ENCODE measurements at places on chromosomes 5 and 9.

DNA sequence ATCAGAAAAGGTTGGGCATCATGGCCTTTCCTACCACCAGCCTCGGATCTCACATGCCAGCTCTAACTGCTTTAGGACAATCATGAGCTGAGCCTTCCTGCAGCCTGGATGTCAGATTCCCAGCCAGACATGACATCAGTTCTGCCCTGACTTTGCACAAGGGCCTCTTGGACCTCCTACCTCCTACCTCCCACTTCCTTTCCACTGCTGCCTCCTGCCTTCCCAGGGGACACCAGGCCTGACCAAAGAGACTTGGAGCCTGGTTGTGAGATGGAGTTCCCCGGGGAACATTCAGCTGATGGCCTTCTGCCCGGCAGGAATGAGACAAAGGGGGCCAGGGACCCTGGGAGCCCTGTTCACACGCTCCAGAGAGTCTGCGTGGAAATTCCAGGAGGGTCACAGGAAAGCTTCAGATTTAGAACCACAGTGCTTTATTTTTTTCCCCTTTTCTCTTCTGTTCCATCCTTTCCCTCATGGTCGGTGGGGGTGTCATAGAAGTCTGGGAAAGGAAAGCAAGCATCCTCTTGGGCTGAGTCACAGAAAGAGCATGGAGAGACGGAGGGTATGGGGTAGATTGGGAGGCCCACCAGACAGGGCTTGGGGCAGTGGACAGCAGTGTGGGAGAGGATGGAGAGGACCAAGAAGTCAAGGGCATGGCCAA, 35.4 kb upstream of the IL17B start:
- no peak for DNase-seq

DNA sequence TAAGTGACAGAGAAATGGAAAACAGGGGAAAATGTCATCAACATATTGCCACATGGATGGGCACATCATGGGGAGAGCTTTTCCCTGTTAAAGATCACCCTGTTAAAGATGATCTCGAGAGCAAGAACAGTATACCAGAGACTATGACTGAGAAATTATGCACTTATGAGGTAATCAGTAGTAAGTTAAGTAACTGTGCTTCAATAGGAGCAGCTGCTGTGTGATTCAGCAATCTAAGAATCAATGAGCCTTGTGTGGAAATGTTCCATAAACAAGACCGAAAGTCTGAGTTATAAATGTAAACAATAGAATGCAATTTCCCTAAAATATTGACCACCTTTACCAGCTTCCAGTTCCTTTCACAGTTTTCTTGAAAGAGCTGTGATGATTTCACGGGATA, 582.3 kb downstream of the CAAP1 start:
- DNase-seq = no peak

DNA sequence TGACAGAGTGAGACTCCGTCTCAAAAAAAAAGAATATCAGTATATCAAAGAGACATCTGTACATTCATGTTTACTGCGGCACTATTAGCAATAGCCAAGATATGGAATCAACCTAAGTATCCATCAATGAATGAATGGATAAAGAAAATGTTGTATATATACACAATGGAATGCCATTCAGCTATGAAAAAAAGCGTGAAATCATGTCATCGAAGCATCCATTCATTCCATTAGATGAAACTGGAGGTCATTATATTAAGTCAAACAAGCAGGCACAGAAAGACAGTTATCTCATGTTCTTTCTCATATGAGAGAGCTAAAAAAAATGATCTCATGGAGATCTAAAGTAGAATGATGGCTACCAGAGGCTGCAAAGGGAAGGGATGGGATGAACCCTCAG, 180.9 kb upstream of the TLX3 start:
- no peak for DNase-seq

DNA sequence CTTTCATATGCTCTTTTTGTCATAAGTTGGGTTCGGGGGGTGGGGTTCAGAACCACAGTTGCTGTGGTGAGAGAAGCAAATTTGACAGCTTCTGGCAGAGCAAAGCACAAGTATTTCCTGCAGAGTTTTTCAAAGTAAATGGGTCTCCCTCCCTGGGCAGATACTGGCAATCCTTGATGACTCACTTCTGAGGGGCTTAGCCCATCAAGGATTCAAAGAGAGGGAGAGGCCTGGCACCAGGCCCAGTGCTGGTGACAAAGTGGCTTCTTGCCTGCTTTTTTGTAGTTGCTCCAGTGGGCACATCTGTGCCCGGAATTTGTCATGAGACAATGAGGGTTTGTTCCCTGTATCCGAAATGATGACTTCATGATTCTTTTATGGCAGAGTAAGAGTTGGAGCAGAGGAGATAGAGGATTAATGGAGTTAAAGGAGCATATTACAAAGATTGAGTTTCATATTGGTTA, 46.6 kb upstream of the TNC start:
- no peak for DNase-seq

GRCh38 chr9:27436234-27436633, 87.9 kb upstream of the IFNK start:
- DNase-seq = no peak

DNA sequence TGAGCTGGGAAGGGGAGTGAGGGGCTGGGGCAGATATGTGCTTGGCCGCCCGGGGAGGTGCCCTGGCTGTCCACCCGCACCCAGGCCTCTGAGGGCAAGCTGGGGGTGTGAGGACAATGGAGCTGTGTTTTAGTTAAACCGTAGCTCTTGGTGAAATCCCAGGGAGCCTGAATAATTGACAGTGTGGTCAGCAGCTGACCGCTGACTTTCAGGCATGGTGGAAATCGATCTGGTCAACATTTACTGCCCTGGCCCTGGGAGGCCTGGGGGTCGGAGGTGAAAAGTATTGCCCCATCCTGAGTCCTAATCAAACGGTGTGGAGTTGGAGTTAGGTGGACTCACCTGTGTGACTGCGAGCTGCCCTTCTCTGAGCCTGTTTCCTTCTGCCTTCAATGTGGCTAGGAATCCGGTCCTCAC, 31.2 kb upstream of the CRB2 start:
- no peak for DNase-seq

DNA sequence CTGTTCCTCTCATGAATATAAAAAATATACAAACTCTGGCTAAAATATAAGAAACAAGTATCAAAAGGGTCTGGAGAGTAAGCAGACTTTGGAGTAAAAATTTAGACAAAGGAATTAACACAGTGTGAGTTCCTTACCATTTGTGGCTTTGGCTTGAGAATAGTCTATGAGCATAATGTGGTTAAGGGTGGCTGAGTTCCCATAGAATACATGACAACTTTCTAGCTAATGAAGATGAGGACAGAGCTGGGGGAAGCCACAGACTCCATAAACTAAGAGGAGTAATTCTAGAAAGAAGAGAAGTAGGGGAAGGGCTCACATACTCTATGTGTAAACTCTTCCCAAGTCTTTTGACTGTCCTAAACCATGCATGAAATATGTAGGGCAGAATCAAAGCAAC, 79.4 kb downstream of the CAAP1 start:
- no peak for DNase-seq

- DNase-seq = no peak
These were observed 46.8 kb upstream of the IER5L start for GRCh38 chr9:129224618-129225489.

DNA sequence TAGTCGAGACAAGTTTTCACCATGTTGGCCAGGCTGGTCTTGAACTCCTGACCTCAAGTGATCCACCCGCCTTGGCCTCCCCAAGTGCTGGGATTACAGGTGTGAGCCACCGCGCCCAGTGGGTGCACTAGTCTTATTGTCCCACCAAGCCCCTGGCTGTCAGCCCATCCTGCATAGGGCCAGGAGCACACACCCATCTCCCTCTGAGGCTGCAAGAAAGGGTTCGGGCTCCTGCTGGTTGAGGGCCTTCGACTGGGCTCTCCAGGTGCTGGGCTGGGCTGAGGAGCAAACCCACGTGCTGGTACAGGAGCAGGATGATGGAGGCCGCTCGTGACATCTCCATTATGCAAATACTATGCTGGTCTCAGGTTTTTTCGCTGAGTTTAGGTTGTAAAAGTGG, 25.1 kb upstream of the RNF130 start:
- no peak for DNase-seq

DNA sequence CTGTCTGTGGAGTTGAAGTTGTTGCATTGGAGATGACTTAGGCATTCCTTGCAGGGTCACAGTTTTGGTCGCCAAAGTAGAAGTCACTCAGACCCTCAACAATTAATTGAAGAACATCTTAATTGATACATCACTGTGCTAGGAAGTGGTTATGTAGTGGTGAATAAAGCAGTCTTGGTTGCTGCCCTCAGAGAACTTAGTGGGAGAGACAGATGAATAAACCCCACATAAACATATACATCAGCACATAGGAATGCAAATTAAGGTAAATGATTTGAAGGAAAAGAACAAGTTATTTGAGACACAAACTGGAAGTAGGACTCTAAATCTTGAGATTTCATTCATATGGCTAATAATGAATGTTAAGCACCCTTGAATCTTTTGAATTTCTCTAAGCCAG, 25.7 kb downstream of the FAM174A start:
- DNase-seq = no peak

DNA sequence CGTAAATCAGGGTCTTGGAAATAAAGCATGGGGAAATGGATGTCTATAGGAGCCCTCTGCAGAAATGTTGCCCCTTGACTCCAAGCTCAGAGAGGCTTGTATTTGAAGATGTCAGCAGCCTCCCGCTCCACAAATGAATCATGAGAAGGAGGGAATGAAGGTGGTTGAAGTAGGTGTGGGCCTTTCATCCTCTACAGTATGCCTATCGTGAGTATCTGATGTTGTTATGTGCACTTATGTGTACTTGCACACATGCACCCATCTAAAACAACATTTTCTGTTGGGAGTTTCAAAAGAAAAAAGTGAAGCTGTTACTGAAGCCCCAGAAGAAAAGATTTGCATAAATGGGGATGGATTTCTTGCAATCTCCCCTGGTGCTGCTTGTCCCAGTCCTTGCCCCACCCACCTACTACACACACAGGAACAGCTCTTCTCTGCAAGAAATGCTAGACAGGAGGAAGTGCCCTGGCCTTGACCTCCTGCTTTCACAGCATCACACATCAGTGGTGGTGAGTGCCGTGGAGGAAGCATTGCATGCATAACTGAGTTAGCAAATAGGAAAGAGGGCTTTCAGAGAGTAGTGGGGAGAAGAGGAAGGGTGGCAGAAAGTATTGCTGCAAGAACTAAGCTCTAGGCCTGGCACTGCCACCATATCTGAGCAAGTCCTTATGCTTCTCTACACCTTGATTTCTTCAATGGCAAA, 156.1 kb downstream of the SNX18 start:
- DNase-seq = no peak

DNA sequence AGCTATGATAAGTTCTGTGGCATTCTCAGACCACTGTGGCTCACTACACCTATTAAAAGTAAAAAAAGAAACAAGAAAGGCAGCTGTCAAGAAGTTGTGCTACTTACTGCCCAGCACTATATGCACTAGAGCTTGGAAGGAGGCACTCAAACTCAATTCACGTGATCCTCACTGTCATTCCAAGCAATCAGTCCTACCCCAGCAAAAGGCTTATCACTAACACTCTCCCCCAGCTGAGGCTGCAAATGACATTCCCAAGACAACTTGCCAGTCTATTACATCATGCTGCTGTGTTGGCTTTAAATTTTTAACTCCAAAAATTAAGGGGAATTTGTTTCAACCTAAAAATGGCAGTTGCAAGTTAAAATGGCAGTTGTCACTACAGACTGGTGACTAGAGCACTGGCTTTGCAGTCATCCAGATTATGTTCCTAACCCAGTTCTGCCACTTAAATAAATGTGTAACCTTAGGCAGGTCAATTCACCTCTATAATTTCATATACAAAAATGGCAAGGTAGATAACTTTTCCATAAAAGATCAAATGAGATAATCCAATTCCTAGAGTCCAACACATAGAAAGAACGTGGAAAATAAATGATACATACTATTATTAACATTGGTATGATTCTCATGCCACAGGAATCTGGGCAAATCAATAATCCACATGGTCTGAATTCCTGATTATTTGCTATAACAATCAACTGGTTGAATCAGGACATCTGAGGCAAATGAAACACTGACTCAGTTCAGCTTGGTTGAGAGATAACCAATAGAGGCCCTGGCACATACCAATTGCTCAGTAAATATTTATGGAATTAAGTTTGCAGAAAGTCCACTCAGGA, 52.4 kb downstream of the FBXW11 start:
- no peak for DNase-seq

- DNase-seq = no peak
These were observed 36.7 kb upstream of the IZUMO3 start for GRCh38 chr9:24582146-24583126.

- no peak for DNase-seq
These were observed 41.7 kb downstream of the KCNV2 start for GRCh38 chr9:2758898-2759510.

GRCh38 chr9:131278702-131279111, 2.4 kb upstream of the FAM78A start:
- DNase-seq = no peak

GRCh38 chr9:20043035-20043434, 254.2 kb upstream of the SLC24A2 start:
- no peak for DNase-seq

GRCh38 chr9:106084702-106085101, 390.4 kb downstream of the TMEM38B start:
- no peak for DNase-seq

DNA sequence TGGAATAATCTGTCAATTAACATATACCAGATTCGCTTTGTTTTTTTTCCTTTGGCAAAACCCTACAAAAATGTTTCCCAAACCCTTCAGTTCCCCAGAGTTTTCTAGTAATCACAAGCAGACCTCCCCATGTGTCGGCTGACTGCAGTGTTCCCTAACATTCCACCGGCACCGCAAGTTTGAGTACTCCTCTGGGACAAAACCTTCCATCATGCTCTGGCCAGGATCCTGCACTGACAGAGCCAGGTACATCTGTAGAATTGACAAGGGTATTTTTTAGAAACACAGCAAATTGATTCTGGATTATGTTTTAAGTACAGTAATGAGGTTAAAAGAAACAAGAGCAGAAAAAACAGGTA, 174.7 kb downstream of the GAS1 start:
- DNase-seq = no peak

DNA sequence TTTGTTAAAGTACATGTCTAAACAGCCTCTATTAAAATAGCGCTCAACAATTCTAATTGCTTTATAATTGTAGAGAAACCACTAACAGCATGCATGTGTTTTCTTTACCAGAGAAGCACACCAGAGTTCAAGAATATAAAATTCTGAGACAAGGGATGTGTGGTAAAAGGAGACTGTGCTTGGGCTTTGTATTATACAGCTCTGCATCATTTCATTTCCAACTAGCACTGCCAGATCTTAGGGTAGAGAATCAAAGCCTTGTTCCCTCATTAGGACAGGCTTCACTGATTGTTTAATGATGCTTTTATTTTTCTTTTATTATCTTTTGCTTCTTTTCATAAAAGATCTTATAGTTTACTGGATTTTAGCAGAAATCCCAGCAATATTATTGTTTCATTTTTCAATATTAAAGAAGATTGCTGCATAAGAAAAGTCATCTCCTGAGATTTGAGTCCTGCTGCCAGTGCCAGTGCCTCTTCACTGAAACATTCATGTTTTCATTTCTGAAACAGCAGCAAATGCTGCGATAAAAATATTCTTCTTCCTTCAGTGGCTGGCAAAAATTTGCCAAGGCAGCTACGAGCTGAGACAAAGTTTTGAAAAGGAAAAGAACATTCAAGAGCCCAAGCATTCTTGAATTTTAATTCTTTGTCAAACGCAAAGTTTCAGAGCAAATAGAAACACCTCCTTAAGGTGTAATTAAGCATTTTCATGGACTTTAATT, 491.0 kb upstream of the PIK3R1 start:
- no peak for DNase-seq

- no peak for DNase-seq
These were observed 1.3 kb downstream of the SLC35D2 start for GRCh38 chr9:96382175-96382574.

GRCh38 chr5:83517072-83517687, 45.6 kb downstream of the VCAN start:
- DNase-seq = no peak

Measured in stimulated activated CD8-positive, alpha-beta memory T cell treated with anti-CD3 and anti-CD28 coated beads, Interleukin-15, amount 100 ng/mL, for 24 hours (primary cell).